Retinal pigment epithelial cell (primary cell): ENCODE measurements at places on chromosomes 11 and 22.

GRCh38 chr11:10564696-10565318 is 3.7 kb downstream of the LYVE1 start:
- no peak for DNase-seq

- no peak for DNase-seq
Observed at GRCh38 chr22:26701323-26701722, 43.9 kb downstream of the MIAT start.

GRCh38 chr11:120835601-120836228 is 188.2 kb upstream of the TBCEL start:
- no peak for DNase-seq

DNA sequence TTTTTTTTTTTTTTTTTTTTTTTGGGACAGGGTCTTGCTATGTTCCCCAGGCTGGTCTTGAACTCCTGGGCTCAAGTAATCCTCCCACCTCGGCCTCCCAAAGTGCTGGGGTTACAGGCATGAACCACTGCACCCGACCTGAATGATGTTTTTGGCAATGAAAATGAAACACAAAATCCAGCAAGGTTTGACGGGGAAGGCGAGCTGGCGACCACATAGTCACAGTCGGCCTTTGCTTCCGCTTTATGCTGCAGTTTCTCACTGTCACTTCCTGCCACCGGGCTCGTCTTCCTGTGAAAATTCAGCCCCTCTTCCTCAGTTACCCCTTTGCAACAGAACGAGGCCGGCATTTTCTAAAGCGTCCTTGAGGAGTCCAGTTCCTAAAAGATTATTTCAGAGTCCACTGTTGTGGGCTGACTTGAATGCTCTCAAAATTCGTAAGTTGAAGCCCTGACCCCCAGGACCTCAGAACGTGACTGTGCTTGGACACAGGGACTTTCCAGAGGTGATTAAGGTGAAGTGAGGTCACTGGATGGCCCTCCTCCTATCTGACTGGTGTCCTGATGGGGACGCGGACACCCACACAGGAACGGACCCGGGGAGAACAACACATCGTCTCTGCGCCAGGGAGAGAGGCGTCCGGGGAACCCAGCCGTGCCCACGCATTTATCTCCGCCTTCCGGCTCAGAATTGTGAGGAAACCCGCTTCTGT is 2.9 kb upstream of the BID start:
- DNase-seq = no peak

GRCh38 chr22:41842996-41843970 is 10.4 kb downstream of the SREBF2 start:
- no peak for DNase-seq

- no peak for DNase-seq
Observed at GRCh38 chr22:17872471-17872870, 98.2 kb upstream of the BID start.

GRCh38 chr11:61283613-61284012 is 11.5 kb downstream of the VWCE start:
- no peak for DNase-seq

GRCh38 chr11:42825598-42825997 is 486.2 kb upstream of the API5 start:
- no peak for DNase-seq

DNA sequence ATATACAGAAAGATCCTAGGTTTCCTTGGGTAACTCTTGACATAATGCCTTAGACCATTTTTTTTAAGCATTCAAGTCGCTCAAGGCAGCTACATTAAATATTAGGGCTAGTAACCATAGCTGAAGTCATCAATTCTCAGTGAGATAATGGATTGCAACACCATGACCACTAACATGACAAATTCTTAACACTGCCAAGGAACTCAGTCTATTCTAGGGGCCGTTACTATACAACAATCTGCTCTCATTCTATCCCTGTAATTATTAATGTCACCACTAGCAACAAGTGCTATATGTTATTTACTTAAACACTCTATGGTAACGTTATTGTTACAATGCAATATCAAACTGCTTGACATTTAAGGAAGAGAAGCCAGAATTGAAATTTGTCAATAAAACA is 3.2 kb upstream of the STK33 start:
- DNase-seq = no peak

DNA sequence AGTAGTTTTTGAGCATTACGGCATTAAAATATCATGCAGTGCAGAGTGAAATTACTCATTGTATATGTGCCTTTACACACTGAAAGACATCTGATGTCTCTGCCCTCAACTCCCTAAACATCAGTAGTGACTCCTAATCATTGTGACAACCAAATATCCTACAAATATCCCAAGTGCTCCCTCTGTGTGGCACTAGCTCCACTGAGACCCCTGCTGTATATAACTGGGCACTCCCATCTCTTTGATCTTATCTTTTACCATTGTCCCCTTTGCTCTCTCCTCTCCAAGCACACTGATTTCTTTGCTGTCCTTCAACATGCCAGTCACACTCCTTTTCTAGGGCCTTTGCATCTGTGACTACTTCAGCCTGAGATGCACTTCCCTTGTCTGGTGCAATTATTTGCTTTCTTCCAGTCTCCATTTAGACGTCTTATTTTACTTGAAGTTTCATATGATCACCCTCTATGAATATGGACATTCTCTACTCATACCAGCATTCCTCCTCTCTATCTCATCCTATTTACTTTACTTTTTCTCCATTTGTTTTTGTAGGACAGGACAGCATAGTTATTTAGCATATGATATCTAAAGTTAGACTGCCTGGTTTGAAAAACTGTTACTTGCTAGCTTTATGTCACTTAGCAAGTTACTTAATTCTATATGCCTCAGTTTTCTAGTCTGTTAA is 2.4 kb downstream of the SLC5A12 start:
- DNase-seq = no peak

DNA sequence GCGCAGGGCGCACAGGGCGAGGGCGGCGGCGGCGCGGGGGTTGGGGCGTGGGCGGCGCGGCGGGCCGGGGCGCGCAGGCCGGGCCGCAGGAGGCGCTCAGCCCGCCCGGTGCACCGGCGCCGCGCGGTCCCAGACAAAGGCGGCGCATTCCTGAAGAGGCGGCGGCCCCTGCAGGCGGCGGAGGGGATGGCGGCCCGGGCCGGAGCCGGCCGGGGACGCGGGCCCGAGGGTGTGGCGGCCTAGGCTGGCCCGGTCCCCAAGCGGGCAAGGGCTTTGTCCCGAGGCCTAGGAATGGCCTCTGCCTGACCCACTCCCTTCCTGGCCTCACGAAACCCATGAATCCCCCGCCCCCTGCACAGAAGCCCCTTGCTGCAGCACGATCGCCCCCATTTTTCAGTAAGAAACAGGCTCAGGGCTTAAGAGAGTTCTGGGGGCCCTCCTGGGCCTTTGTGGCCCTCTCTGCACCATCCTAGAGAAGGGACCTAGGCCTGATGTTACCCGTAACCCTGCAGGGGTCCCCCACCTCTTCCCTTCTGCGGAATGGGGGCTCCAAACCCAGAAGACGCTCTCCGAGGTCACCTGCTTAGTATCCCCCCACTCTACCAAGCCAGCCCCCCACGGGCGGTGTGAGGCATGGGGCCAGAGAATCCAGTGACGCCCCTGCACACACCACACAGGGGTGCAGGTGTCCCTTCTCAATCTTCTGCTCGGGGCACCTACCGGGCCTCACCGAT is at the start of gene RTN4R:
Gene RTN4R, minus strand, starts transcription at position 40 of the 734 bp plus-strand sequence. CDS start 226 bp downstream, outside the sequence.
- no peak for DNase-seq

- DNase-seq = no peak
Observed at GRCh38 chr11:102552447-102553194, 22.1 kb upstream of the MMP7 start.

GRCh38 chr11:118341815-118342489 is 553 bp downstream of the CD3D start:
- no peak for DNase-seq

GRCh38 chr11:86692317-86692716 is 19.9 kb upstream of the ME3 start:
- no peak for DNase-seq

DNA sequence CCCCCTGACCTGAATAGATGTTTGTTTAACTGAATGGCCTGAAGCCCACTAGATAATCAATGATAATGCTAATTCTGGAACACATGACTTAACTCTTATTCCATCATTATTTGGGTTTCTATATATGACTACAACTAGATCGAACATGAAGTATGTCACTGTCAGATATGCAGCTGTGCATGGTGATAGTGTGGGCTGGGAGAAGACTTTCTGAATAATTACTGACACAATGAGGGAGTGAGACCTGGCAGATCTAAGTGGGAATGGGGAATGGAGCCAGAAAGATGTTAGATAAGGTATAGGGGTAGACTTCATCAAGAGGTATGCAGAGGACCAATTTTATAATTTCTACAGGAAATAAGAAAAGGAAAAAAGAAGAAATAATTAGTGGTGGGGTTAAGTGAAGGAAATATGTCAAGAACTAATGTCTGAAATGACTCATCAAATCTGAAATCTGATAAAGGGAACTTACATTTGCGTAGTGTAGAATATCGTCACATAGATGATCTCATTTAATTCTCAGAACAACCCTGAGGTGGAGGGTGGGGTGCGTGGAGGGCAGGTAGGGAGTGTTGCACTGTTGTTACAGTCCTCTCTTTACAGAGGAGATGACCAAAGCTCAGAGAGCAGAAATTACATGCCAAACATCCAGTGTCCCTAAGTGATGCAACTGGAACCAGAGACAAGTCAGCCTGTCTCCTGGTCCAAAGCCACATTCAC is 68.2 kb upstream of the EED start:
- no peak for DNase-seq
